Anterior cingulate cortex (tissue), 58 donors: ENCODE measurements at places on chromosomes 6 and 20.

DNA sequence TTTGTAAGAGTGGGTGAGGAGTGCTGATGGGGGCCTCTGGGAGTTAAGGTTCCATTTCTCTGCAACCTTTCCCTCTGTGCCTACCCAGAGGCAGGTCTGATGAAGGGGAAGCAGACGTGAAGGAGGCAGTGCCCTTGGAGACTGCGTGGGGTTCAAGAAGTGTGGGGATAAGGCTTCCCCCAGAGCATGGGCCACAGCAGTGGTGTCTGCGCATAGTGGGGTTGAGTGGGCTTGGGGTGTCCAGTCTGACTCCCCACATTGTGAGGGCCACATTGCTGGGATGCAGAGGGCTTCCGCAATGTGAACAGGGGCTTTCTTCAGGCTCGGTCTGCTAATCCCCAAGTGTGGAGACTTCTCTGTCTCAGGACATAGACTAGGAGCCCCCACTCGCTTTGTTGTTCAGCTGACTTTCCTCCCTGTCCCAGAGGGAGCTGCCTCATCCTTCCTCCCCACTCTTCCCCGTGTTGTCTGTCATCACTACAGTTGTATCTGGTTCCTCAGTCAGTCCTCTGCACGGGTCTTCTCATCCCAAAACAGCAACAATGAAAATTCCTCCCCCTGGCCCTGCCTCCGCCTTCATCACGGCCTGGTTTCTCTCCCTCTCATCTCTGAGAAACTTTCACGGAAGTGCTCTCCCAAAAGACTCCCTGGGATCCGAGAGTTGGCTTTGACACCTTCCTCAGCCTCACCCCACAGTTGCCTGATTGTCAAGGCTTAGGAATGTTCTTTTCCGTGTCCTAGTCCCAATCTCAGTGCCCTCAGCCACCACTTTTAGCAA, 2.8 kb downstream of the EBF4 start:
- DNase-seq, result no peak

DNA sequence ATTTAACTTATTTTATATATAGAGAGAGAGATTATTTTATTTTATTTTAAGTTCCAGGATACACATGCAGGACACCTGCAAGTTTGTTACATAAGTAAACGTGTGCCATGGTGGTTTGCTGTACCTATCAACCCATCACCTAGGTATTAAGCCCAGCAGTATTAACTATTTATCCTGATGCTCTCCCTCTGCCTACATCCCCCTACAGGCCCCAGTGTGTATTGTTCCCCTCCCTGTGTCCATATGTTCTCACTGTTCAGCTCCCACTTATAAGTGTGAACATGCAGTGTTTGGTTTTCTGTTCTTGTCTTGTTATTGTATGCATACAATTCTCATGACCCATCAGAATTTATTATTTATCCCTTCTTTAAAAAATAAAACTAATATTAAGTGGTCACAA, 34.6 kb downstream of the FKBP1C start:
- no peak for DNase-seq

- no peak for DNase-seq
Measured at GRCh38 chr6:42017021-42017643, 33.2 kb upstream of the TAF8 start.

- DNase-seq, result no peak
Measured at GRCh38 chr20:60804240-60804917, 447.7 kb upstream of the CDH4 start.

DNA sequence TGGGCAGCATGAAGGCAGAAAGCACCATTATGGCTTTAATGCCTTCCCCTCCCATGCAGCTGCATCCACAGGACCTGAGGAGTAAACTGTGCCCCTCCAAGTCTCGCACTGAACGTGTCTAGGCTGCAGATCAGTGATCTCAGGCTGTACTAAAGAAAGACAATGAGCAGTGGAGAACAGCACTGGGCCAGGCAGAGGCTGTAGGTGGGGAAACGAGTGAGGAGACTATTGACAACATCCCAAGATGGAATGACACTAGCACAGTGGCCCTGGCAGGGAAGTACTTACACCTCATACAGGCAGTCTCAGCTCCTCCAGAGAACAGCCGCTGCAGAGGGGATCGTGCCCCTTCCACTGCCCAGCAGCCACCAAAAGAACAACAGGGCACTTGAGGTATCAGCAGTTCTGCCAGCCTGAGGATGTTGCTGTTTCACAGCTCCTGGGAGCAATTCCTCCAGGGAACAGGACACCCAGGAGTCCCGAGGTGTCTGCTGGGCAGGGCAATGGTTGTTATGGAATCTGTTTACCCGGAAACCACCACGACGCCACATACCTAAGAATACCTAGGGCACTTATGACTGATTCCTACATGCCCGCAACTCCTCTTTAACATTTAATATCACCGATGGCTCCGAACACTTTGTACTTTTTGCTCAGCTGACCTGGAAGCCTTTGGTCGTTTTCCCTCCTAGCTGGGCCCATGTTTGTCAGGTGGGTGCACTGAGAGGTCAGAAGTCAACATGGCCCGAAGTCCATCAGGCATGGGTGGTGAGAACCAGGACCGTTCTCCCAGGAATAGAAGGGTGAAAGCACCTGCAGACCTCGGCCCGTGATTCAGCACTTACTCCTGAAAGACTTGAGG, 79.1 kb downstream of the SLC22A23 start:
- no peak for DNase-seq

GRCh38 chr6:149888659-149889058, 9.3 kb downstream of the RAET1E start:
- no peak for DNase-seq
